Stimulated activated CD4-positive, alpha-beta T cell treated with anti-CD3 and anti-CD28 coated beads, Interleukin-1b, Interleukin-23, amount 100 ng/mL, for 48 hours (primary cell): ENCODE measurements at places on chromosomes 3 and 15.

DNA sequence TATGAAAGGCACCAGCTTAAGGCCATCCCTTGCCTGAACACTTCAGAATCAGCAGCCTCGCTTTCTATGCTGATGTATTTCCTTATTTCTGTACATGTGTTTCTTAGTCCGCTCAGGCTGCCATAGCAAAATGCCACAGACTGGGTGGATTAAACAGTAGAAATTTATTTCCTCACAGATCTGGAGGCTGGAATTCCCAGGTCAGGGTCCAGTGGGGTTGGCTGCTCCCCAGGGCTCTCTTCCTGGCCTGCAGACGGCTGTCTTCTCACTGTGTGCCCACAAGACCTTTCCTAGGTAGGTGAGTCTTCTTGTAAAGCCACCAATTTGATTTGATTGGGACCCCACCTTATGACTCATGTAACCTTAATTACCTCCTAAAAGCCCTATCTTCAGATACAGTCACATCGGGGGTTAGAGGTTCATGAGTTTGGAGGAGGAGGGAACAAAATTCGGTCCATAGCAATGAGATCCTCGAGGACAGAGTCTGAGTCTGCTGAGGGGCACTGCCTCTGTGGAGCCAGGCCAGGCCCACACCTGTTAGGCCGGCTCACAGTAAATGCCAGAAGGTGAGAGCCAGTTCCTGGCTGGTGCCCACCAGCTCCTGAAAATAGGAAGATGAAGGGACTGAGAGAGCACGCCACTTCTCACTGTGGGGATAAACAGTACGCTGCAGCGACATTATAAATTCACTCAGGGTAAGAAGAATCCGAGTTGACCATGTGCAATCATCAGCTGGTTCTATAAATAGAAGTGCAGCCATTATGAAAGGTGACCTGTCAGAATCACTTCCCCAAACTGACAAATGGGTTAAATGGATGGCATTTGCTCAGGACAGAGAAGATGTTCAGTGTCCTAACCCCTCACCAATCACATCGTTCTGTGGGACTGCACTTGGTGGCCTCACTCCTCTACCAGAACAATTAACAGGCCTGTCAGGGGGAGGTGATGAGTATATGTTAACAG, 41.1 kb downstream of the CTXND1 start:
- no peak for DNase-seq

DNA sequence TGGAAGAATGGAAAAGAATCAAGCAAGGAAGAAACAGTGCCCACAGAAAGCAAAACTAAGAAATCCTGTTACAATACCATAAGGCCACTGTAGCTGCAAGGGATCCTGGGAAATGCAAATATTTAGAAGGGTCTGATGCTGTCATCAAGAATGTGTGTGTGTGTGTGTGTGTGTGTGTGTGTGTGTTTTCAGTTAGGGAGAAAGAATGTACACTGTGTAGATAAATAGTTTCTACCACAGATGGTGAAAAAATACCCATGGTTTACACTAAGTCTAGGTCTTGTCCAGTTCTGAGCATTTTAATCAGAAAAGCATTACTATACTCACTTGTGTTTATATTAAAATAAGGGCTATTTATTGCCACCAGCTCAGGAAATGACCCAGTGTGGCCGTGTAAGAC, 355.0 kb downstream of the RBMS3 start:
- DNase-seq, result no peak

- no peak for DNase-seq
Observed at GRCh38 chr3:14792691-14793121, 26.1 kb upstream of the FGD5 start.

DNA sequence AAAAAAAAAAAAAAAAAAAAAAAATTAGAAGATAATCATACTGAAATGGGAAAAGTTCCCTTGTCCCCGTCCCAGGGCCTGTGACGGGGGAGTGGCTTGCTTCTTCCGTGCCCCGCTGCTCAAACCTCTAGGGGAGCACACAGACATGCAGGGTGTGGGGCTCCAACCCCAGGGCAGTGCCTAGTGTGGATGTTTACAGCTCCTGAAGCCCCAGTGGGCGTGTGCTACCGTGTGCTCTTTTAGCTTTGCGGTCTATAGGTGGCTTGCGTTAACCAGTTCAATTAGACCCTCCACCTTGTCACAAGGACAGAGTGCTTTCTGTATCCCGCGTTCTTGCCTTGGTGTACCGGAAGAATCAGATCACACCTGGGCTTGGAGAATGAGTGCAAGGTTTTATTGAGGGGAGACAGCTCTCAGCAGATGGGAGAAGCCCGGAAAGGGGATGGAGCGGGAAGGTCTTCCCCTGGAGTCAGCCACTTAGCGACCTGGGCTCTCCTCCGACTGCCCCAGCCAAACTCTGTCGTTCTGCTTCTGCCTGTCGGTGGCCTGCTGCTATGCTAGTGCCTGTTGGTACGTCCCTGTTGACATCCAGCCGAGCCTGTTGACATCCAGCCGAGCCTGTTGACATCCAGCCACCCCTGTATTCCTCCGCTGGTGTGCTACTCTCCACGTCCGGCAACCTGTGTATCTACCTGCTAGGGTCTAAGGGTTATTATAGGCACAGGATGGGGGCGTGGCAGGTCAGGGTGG, 569.8 kb downstream of the VGLL3 start:
- no peak for DNase-seq

- no peak for DNase-seq
Observed at GRCh38 chr15:43135351-43135750, 2.0 kb downstream of the TMEM62 start.

DNA sequence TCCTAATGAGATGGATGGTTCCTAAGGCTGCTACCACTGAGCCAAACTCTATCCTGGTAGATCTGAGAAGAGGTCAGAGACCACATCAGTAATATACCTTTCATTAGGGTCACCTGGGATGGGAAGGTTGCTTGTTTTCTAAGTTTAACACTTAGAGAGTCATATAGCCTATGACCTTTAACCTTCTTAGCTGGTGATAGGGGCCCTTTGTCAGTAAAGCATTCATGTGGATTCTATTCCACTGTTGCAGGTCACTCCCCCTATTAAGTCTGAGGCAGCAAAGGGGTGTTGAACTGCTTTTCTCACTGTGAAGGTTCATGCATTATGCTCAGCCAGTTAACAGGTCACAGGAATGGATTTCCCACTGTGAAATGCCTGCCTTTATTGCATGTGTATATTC, 6.1 kb upstream of the ZNF609 start:
- no peak for DNase-seq

DNA sequence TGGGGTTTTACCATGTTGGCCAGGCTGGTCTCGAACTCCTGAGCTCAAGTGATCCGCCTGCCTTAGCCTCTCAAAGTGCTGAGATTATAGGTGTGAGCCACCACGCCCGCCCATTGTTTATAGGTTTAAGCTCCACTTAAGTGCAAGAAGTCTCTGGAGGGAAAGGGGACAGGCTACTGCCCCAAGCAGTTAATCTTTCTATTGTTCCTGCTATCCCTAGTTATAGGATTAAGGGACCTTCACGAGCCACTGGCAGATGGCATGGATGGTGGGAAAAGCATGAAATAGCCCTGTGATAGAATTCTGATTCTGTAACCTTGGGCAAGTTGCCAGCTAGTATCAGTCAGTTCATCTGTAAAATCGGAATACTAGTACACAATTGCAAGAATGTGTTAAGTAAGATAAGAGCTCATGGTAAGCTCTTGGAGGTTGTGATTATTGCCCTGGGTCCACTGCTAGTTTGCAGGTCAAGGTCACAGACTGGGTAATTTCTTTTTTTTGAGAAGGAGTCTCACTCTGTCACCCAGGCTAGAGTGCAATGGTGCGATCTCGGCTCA, 5.3 kb upstream of the RBPMS2 start:
- DNase-seq, result no peak

- DNase-seq, result no peak
Observed at GRCh38 chr15:42679285-42680141, 57.4 kb downstream of the CDAN1 start.

DNA sequence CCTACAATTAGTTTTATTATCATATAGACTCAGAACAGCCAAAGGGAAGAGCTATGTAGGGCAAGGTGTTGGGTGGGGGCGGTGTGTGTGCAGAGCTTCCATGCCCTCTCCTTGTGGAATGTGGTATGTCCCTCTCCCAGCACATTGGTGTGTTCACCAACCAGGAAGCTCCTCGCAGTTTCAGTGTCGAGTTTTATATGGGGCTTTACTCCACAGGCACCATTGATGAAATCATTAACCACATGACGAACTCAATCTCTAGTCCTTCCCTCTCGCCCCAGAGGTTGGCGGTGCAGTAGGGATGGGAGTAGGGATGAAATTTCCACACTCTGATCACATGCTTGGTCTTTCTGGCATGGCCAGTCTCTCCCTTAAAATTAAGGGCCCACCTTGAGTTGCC, 13.6 kb upstream of the SRP14 start:
- no peak for DNase-seq

DNA sequence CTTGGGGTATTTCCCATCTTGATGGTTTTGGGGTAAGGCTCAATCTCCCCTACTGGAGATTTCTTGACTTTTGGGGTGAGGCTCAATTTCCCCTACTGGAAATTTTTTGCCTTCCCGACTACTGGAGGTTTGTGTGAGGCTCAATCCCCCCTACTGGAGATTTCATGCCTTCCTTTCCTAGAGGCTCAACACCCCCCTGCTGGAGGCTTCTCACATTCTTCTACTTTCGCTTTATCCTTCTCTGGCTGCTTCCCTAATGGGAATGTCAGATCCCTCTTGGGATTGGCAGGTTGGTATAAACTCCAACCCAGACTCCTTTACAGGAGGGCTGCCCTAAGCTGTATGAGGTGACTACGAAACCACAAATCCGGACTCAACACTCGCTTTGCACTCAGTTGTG, 49.2 kb downstream of the KATNBL1 start:
- no peak for DNase-seq
